ENCODE measurements at places on chromosomes 2 and 18.

GRCh38 chr18:12076424-12077140, 17.1 kb upstream of the ANKRD62 start:
- no peak for DNase-seq

GRCh38 chr2:232971744-232972143, 41.3 kb downstream of the NGEF start:
- DNase-seq = no peak

GRCh38 chr18:24754583-24755253, 294.3 kb downstream of the HRH4 start:
- DNase-seq = no peak

GRCh38 chr2:27887111-27887510, 3.1 kb downstream of the RBKS start:
- no peak for DNase-seq

DNA sequence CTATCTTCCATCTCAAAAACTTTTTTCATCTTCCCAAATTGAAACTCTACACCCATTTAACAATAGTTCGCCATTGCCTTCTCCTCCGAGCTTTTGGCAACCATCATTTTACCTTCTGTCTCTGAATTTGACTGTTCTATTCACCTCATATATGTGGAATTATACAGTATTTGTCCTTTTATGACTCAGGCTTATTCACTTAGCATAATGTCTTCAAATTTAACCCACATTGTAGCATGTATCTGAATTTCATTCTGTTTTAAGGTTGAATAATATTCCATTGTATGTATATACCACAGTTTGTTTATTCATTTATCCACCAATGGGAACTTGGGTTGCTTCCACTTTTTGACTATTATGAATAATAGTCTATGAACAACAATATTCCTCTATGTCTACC, 233.9 kb downstream of the GPD2 start:
- DNase-seq = no peak

DNA sequence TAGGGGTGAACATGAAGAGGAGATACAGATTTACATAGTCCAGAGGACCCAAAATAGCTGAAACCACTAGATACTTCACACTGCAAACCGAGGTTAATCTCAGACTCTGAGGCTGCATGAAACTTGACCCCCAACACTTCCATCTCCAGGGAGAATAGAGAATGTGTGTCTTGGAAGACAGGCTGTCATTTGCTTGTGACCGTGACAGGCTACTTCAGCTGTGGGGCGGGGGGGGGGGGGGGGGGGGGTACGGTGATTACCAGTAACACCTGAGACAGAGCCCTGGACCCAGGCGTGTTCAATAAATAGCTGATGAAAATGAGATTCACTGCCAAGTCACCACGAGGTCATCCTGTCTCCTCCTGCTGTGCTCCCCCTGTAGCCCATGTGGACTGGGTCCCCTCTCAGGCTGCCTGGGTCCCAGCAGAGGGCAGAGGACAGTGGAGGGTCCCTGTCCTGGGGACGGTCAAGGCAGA, 5.7 kb upstream of the KLHL29 start:
- DNase-seq = no peak

GRCh38 chr2:96920801-96921560, 51.1 kb upstream of the SEMA4C start:
- no peak for DNase-seq

GRCh38 chr2:201018636-201019035, 52.8 kb downstream of the HYCC2 start:
- DNase-seq = no peak

- DNase-seq = peak; percentile 89
Observed at GRCh38 chr2:10043906-10044601, 704 bp downstream of the KLF11 start.

DNA sequence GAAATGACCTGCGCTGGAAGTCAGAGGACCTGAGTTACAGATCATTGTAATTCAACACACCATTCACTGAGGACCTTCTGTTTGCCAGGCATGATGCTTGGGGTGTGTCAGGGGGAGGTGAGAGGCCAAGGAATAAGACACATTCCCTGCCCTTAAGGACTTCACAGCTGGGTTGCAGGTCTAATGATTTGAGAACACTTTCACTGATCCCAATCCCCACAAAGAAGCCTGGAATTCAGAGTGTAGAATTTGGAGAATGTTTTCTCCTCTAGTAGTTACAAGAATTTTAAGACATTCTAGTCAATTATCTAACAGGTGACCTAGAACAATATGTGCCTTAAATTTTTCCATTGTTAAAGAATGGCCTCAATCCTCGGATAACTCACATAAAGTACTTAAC, 322.4 kb downstream of the TNS1 start:
- no peak for DNase-seq

- no peak for DNase-seq
Observed at GRCh38 chr18:23545247-23545789, 41.0 kb downstream of the NPC1 start.

DNA sequence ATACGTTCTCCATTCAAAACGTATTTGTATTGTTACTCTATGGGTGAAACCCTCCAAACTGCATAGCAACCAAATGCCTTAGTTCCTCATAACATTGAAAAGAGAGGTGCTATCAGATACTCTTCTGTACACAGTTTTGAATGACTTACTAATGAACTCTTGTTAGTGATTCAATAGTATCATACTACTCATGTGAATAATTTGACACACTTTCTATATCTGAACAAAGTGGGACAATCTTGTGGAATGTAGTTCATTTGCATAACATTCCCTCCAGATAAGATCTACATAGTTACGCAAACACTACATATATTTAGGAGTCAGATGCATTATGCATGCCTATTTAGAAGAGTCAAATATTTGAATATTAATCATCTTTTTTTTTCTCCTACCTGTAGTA, 232.0 kb upstream of the NRXN1 start:
- no peak for DNase-seq

GRCh38 chr2:40445467-40445866, 6.4 kb downstream of the SLC8A1 start:
- DNase-seq = no peak

GRCh38 chr2:138853761-138854160, 73.6 kb upstream of the NXPH2 start:
- no peak for DNase-seq

- no peak for DNase-seq
Observed at GRCh38 chr2:71362447-71362846, 30.9 kb downstream of the ZNF638 start.

DNA sequence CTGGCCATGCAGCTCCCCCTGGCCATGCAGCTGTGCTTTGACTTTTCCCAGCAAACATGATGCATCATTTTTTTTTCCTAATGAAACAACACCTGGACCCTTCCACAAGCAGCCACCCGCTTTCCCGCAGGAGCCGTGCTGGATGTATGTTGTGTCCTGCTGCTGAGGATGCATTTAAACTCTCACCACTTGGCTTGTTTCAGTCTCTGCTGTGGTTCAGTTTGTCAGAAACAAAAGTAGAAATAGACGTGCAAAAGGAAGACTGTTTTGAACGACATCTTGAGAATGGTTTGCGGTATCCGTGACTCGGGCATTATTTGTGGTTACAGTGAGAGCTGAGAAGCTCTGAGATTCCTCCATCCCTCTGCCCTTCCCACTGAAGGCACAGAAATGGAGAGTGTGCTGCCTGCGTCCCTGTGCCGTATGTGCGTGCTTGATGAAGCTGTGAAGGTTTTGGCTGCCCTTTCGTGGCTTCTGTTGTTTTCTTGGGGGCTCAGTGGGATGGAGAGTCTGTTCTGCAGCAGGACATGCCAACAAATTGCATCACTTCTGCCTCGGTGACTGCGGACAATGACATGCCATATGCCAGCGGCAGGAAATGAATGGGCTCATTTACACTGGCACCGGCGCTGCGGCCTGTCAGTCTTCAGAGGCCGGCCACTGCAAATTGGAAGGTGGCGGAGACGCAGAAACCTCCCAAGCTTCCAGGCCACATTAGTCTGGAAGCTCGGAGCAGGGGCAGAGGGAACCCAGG, 417.7 kb upstream of the SALL3 start:
- no peak for DNase-seq

GRCh38 chr2:12819721-12820120, 103.0 kb downstream of the TRIB2 start:
- no peak for DNase-seq

- DNase-seq = no peak
Observed at GRCh38 chr2:109463891-109464290, 149.9 kb downstream of the SEPTIN10 start.

- DNase-seq = no peak
Observed at GRCh38 chr2:45278365-45279078, 269.3 kb upstream of the SIX2 start.

- DNase-seq = no peak
Observed at GRCh38 chr18:78856569-78857313, 122.9 kb upstream of the SALL3 start.

GRCh38 chr2:218392459-218392858, 7.2 kb upstream of the CTDSP1 start:
- no peak for DNase-seq

DNA sequence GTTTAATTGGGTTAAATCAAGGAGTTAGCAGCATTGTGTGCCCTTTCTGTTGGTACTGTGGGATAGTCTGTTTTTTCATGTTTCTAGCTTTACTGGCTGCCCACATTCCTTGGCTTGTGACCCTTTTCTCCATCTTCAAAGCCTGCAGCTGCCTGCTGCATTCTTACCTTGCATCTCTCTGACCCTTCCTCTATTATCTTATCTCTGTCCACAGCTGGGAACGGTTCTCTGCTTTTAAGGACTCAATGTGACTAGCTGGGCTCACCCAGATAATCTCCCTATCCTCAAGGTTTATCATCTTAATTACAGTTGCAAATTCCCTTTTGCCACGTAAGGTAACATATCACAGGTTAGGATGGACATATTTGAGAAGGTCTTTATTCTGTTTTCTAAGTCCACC, 199.7 kb downstream of the KCNS3 start:
- no peak for DNase-seq

- DNase-seq = no peak
Observed at GRCh38 chr2:28407131-28407975, 14.7 kb downstream of the FOSL2 start.

DNA sequence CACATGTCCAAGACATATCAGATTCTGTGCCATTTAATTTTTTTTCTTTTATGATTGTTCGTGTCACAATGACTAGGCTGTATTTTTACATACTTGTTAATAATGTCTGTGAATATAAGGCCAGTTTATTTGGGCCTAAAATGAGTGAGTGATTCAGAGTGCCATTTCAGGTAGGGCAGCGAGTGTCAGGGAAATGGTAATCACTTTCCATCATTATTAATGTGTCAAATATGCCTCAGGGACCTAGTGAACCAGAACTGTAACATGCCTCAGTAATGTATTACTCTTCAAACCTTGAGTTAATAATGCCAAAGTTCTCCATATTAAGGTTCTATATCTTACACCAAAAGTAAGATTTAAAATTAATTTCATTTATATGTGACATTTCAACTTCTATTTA, 8.6 kb downstream of the FAM171B start:
- DNase-seq = no peak

DNA sequence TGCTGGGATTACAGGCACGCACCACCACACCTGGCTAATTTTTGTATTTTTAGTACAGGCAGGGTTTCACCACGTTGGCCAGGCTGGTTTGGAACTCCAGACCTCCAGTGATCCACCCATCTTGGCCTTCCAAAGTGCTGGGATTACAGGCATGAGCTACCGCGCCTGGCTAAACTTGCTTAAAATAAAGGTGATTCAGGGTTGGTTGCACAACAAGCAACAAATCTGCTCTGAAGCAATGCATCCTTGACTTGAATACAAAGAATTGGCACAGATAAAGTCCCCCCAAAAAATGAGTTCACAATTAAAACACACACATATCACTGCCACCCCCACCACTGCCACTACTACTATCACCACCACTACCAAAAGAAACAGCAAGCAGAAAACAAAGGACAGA, 34.9 kb downstream of the CCDC88A start:
- no peak for DNase-seq

DNA sequence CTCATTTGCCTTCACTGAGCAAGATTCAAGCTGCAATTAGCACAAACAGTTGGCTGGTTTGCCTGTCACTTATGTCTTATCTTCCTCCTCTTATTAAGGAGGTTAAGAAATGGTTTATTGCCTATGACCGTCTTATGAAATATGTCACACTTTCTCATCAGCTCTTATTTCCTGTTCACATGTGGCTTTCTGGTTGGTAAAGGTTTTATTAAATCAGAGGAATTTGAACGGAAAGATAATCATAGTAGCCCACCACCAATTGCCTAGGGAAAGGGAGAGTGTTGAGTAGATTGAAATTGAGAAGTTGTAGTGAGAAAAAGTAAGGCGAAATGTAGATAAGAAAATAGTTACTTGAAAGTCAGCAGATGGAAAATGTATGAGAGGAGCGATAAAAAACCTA, 4.2 kb upstream of the IL1R1 start:
- DNase-seq = no peak

DNA sequence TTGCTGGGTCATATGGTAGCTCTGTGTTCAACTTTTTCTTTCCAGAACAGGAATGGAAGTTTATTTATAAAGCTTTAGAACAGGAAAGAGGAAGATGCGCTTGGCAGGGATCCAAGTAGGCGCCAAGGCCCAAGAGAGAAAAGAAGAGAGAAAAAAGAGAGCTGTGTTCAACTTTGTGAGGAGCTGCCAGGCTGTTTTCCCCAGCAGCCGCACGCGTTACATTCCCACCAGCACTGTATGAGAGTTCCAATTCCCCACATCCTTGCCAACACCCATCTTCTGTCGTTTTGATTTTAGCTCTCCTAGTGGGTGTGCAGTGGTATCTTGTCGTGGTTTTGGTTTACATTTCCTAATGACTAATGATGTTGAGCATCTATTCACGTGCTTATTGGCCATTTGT, 51.4 kb downstream of the KCNF1 start:
- DNase-seq = no peak

DNA sequence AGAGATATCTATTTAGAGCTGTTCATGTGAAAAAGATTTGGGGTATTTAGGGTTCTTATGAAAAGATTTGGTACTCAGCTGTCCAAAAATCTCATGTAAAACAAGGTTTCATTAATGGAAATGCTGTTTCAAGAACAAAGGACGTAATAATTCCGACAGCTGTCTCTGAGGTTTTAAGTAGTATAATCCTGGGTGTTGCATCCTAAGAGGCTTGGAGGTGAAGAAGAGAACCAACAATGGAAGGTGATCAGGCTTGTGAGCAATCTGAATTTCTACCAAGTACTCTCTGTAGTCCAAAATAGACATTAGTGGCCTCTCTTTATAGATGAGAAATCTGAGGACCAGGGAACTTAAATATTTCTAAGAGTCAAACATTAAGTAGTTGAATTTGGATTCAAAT, 205.1 kb downstream of the BABAM2 start:
- DNase-seq = no peak

- no peak for DNase-seq
Observed at GRCh38 chr2:96906729-96907114, 36.8 kb upstream of the SEMA4C start.

- DNase-seq = no peak
Observed at GRCh38 chr18:49249521-49249920, 210.9 kb downstream of the DYM start.

DNA sequence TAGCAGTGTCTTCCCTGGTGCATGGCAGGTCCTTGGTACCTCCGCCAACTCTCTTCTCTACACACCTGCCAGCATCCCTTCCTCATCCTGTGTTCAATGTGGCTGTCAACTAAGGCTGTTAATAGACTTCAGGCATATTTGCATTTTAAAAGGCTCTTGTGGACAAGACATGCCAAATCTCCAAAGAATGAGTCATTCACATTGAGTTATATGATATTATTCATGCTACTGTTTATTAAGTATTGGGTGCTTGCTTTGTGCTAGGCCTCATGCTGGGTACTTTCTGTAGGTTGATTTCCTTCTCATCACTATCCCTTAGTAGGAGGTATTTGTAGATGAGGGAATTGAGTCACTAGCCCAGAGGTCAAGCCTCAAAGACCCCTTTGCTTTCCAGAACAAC, 5.2 kb downstream of the MYO1B start:
- DNase-seq = no peak

All from T-helper 9 cell (primary cell).